Lower leg skin (tissue), 4 donors: ENCODE measurements at places on chromosomes 1 and 21.

DNA sequence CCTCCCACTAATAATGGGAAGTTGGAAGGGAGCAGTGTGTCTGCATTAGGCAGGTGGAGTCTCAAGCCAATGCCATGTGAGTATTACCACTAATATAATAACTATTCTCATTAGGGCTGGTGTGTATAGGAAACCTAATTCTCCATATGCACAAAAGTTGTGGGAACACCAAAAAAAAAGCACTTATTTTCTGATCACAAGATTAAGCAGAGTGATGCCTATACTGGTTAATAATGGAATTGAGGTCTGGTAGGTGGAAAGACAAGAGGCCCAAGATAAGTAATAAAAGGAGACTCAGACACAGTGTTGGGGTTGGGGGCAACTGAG is 7.0 kb upstream of the NPL start:
- no peak for DNase-seq

DNA sequence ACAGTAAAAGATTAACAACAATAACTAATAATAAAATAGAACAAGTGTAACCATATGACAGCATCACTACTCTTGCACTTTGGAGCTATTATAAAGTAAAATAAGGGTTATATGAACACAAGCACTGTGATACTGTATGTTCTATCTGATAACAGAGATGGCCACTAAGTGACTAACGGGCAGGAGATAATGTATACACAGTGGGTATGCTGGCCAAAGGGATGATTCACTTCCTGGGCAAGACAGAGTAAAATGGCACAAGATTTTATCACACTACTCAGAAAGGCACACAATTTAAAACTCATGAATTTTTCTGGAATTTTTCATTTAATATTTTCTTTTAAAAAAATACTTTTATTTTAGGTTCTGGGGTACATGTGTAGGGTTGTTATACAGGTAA is 12.3 kb downstream of the SLC9C2 start:
- DNase-seq = no peak

GRCh38 chr1:101073836-101074235 is 48.3 kb upstream of the DPH5 start:
- DNase-seq = no peak

DNA sequence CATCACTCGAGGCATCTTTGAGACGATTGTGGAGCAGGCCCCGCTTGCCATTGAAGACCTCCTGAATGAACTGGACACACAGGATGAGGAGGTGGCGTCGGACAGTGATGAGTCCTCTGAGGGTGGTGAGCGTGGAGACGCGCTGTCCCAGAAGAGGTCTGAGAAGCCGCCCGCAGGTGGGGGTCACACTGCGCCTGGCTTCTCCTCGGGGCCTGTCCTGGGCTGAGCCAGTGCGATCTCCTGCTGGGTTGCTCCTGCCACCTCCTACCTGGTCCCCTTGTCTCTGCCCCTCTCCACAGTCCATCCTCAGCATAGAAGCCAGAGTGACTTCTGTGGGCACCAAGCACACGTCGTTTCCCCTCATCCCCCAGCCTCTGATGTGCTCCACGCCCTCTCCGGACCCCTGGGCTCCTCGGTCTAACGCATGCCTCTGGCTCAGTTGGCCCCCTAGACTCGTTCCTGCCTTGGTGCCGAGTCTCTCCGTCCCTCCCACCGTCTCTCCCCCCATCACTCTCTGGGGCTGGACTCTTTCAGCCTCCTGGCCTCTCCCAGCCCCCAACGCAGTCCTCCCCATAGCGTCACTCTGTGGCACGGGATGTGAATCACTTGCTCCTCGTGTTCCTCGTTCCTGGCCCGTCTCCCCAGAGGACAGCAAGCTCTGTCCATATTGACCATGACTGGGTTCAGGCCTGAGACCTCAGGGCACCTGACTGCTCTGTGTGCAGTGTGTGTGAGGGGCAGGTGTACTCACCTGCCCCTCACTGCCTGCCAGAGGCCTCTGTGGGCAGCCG is 8.7 kb downstream of the RRP1 start:
- no peak for DNase-seq

GRCh38 chr1:83694449-83694848 is 304.5 kb downstream of the TTLL7 start:
- DNase-seq = no peak

DNA sequence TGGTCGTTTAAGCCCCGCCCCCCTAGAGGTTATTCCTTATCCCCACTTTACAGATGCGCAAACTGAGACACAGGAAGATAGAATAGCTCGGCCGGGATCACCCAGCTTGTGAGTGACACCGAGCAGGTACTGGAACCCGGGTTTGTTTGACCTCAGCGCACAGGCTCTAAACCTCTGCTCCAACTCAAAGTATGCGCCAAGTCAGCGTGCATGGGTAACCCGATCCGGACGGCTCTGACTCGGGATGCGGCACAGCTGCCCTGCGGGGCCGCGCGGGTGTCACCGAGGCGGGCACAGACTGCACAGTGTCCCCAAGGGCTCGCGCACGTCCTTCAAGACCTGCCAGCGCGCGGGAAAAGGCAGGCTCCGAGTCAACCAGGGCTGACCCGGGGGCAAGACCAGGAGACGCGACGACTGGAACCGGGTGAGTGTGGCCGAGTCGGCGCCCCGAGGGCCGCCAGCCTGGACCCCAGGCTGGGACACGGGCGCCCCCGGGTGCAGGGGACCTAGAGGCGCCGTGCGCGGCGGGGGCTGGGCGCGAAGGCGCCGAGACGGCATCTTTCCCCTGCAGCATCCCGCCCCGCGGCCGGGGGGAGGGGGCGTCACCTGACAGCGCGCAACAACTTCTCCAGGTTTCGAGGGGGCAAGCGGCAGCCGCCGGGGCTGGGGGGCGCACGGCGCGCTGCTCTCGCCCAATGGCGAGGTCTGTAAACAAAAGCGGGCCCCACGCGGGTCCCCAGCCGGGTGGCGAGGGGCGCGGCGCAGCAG is 101.9 kb upstream of the SOD1 start:
- DNase-seq = no peak

DNA sequence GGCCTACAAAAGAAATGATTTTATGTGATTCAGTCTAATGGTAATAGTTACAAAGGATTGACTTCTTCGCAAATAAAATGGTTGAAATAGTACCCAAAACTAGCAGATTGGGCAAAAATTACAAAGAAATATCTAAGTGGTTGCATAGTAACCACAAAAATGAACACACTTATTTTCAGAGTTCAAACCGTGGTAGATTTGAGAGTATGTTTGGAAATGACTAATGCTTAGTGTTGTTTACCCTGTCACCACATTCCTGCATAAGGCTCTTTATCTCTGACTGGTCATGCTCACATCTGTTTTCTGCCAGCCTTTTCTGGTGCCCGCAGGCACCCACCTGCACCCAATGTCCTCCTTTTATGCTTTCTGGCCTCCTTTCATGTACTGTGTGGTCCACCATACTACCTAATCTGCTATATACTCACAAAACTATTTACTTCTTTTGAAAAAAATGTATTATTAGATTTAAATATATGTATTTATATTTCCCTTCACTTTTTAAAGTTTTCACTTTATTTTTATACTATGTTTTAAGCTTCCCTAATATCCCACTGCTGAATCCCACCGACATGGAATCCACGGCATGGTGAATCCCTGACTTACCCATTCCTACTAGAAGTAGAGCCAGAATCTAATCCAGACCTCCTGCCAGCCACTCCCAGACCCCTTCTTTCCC is 30.3 kb downstream of the PTPRC start:
- DNase-seq = no peak

- DNase-seq = no peak
Measured at GRCh38 chr21:45543371-45543709, 1.1 kb upstream of the SLC19A1 start.

- no peak for DNase-seq
Measured at GRCh38 chr1:181817091-181817490, 244.4 kb downstream of the ZNF648 start.

DNA sequence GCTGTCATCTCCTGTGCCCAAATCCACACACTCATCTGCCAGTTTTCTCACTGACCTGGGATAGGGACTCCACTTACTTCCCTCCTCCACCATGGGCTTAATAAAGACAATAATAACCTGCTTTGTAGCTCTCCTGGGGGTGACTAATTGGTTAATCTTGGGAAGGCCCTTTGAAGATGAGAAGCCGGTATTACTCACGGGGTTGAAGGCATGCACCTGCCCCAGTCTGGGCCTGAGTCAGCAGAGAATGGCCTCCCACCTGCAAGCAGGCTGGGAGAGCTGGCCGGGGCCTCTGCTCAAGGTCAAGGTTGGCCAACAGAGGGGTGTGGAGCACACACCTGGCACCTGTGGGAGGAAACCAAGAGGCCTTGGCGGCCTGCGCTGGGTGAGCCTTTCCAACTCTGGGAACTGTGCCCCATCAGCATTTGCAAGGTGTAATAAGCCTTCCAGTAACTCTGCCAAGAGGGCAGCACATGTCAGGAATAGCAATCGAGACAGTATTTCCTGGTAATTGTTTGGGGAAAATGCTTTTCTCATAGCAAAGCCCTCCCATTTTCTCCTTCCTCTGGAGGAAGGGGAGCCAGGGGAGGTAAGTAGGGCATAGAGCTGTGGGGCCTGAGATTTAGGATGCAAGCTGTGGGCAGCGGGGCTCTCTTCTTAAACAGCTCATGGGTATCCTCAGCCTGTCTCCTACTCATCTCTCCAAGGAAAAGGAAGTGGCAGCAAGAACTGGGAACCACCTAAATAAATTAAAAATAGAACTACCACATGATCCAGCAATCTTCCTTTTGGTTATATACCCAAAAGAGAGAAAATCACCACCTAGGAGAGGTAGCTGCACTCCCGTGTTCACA is 49.0 kb downstream of the TOMM20 start:
- DNase-seq = no peak

DNA sequence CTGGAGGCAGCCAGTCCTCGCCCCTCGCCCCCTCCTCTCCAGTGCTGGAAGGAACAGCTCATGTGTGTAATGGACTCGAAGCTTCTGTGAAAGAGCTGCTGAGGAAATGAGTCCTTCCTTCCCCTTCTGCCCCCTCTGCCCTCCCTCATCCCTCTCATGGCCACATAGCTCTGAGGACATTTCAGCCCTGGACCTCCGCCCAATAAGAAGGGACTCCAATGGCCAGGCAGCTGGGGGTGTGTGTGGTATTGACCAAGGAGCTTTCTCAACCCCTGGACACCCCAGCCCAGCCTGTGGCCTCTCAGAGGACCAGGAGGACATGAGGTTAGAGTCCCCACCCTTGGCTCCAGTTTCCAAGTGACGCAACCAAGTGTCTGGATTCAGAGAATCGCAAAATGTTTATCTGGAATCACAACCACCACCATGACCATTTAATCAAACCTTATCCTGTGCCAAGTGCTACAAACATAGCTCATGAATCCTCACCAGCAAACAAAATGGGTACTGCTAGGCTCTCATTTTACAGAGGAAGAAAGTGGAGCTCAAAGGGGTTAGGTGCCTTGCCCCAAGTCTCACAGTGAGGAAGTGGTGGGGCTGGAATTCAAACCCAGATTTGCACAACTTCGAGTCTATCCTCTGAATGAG is 47.8 kb upstream of the ECE1 start:
- DNase-seq = peak; percentile 95

- DNase-seq = no peak
Measured at GRCh38 chr1:175857756-175858155, 114.4 kb upstream of the TNR start.

GRCh38 chr1:88357729-88358128 is 326.3 kb upstream of the PKN2 start:
- no peak for DNase-seq
